ENCODE measurements at places on chromosomes 12 and 14. TPM values are rescaled to one million over a fixed set of nuclear protein-coding genes. Genes with fewer than 3 reads are reported as not detected.

The NR4A1 gene
- 4.2 TPM for total RNA-seq

The MOK gene
- 15.3 TPM for total RNA-seq

The C14orf39 gene
- total RNA-seq: 0.16 TPM

The FAR2 gene
- total RNA-seq: 14.2 TPM

The CCDC177 gene
- total RNA-seq: not detected

The PPM1A gene
- 26.0 TPM for total RNA-seq

The GLS2 gene
- total RNA-seq: not detected

The ACOT6 gene
- 0.16 TPM for total RNA-seq

The RDH5 gene
- total RNA-seq: 16.7 TPM

The RNF10 gene
- total RNA-seq: 98.4 TPM

The SERPINA6 gene
- total RNA-seq: not detected

The DHRS4 gene
- 30.2 TPM for total RNA-seq

The TMEM233 gene
- not detected for total RNA-seq

The AJUBA gene
- 93.6 TPM for total RNA-seq

The NFYB gene
- total RNA-seq: 16.5 TPM

The SLC41A2 gene
- 30.1 TPM for total RNA-seq

The RASSF8 gene
- total RNA-seq: 230 TPM

The HCAR1 gene
- under 0.01 TPM for total RNA-seq

The MAP1LC3B2 gene
- 0.36 TPM for total RNA-seq

The GPRC5A gene
- 0.32 TPM for total RNA-seq

The TXNDC16 gene
- 3.6 TPM for total RNA-seq

The GUCY2C gene
- not detected for total RNA-seq

The MDM1 gene
- total RNA-seq: 9.1 TPM

The OTX2 gene
- total RNA-seq: not detected

The IFNG-AS1 gene
- not detected for total RNA-seq

All from hair follicle dermal papilla cell (primary cell).